ENCODE measurements at places on chromosomes 6 and 20.

GRCh38 chr6:154995254-154996015 is at the start of gene TIAM2:
TIAM2 (plus strand) TSS chr6:154995315; CDS start chr6:155129224, 133,909 bp downstream.
- peak; percentile 45 for DNase-seq

GRCh38 chr6:30263734-30264133 is 50.5 kb upstream of the TRIM26 start:
- no peak for DNase-seq

DNA sequence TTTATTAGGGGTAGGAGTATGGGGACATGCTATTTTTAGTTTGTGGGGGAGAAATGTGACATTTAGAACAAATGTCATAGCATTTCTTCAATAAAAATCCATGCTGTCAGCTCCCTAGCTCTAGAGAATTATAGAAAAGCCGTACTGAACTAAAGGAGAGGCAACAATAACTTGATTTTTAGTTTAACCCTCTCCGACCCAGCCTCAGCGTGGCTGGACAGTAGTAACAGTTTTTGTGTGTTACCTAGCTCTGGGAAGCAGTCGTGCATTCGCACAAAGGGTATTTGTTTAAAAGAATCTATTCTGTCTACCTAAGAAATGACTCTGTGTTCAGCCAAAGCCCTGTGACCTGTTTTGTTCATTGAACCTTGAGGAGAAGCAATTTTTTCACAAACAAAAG is 442.4 kb upstream of the SOX4 start:
- no peak for DNase-seq

DNA sequence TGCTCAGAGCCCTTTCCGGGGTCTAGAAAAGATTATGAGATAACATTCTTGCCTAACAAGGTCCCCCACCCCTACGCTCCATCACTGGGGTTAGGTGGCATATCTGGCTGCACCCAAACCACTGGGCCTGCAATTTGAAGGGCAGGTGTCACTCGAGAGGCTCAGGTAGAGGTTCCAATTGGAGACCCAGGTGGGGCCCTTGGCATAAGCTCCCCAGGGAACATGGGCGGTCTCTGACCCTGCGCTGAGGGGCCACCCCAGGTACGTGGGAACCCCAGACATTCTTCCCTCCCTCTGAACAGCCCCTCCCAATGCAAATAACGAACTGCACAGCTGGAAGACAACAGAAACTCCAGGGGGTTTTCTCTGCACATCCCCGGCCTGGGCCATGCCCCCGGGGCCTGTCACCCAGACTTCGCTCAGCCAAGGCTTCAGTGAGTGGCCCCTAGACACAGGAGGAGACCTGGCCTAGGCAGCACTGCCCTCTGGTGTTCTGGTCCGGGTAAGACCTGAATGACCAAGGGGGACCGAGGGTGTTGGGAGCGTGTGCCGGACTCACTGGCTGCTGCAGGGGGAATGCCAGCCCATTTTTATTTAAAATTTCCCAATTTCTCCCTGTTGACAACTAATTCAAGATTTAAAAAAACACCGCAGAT is 47.5 kb downstream of the DSTN start:
- DNase-seq = peak; percentile 58

DNA sequence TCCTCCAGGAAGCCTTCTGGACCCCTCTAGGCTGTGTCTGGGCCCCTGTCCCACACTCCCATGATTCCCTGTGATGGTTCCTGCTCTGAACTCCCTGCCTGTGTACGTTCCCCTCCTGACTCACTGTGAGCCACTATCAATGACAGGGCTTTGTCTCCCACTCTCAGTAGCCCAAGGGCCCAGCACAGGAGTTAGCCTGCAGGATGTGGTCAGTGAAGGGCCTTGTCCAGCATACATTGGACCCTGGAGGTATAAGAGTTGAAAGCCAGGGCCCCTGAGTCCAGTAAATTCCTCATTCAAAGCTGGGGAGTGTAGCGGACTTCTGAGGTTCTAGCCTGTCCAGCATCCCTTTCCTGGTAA is 19.0 kb downstream of the ZBP1 start:
- DNase-seq = no peak

- no peak for DNase-seq
Observed at GRCh38 chr6:8644306-8644705, 209.0 kb upstream of the SLC35B3 start.

DNA sequence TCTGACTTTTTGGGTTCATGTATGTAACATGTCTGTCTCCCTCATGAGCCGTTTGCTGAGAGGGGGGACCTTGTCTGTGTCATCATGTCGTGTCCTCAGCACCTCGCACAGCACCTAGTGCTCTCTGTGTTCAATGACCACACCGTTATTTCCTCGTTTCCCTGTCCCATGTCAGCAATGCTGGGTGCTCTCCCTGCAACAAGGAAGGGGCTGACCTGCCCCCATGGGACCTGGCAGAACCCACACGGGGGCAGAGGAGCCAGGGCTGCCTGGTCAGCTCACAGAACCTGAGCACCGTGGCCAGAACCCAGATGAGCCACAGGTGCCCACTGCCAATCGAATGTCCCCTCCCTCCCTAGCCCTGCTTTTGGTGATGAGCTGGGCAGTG is 7.3 kb downstream of the ADA start:
- no peak for DNase-seq

- DNase-seq = no peak
Observed at GRCh38 chr20:54848984-54849538, 373.7 kb downstream of the DOK5 start.

- DNase-seq = no peak
Observed at GRCh38 chr6:105015482-105015881, 58.6 kb downstream of the LIN28B start.

DNA sequence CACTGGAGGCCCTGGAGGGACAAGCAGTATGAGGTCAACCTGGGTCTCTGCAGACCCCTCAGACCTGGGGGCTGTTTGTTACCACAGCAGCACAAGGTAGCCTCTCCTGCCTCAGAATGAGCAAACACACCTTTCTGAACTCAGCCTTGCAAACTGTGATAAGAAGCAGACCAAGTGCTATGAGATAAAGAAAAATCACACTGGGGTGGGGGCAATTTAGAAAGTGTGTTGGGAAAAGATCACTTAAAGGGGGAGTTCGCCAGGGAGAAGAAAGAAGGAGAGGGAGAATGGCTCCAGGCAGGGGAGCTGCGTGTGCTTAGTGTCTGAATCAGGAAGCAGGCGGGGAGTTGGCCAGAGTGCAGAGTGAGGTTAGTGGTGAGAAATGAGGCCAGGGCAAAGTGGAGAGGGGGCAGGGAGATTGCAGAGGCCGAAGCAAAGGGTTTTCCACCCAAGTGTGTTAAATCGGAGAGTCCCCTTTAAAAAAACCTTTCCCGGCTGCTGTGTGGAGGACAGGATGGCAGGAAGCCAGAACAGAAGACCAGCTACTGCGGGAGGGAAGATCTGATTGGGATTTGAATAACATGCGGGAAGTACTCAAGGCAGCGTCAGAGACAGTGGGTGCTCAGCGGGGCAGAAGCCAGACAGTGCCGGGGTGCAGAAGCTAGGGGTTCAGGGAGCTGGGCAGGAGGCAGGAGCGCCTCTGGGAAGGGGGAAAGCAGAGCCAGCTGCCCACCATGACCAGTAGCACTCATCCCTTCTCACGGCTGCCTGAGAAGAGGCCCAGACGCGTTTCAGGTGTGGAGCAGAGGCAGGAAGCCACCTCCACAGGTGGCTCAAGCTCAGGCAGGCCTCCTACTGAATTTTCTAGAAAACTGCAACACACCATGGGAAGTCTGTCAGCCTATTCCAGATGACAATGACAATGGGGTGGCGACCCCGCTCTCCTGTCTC is 9.0 kb downstream of the ADA start:
- peak; percentile 78 for DNase-seq

- DNase-seq = no peak
Observed at GRCh38 chr6:151260205-151260604, 20.4 kb downstream of the AKAP12 start.

DNA sequence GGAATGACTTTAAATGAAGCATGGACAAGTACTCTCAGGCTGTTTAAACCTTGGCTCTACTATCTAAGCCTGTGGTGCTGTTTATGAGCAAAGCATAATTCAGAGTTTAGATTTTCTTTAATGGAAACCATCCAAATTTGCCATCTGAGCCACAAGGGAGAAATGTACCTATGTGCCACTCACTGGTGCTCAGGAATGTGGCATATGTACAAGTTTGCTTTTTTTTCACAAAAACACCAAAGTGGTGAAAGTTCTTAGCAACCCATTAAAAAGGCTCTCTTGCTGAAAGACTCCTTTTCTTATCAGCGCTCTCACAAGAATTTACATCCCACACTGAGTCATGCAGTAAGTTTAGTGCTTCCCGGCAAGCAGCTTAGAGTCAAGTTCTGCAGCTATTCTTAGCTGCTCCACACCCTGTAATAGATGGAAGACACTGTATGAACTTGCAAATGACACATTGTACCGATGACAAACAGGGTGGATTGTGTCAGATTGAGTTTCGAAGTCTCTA is 57.3 kb upstream of the MLIP start:
- DNase-seq = peak; percentile 37

GRCh38 chr6:158787395-158787794 is 31.8 kb downstream of the EZR start:
- no peak for DNase-seq

DNA sequence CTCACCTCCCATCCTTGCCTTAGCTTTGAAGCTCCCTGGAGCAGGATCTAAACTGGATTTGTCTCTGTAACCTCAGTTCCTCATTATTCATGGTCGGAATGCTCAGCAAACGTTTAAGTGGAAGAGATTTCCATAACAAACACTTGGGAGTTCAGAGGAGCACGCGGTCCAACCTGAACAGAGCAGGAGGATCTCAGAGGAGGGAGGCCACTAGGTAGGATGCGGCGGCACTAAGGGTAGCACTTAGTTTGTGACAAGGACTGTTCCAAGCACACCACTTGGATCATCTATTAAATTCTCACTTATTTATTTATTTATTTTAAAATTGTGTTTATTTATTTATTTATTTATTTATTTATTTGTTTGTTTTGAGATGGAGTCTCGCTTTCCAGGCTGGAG is 13.3 kb upstream of the CCN5 start:
- DNase-seq = no peak

DNA sequence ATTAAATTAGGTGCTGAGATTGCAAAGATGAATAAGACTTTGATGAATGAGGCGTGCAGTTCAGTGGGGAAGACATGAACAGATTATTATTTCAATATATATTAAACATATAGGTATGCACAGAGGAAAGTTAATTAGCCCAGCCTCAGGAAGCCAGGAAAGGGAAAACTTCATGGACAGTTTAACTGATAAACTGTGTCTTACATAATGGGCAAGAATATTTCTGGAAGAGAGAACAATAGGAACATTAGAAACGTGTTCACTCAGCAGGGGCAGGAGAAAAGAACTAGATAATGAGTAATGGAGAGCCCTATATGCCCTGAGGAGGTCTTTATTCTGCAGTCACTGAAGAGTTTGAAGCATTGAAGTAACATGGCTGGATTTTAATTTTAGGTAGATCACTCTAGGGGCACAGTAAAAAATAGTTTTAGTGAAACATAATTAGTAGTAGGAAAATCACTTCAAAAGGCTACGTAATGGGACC is 23.6 kb downstream of the CEP57L1 start:
- DNase-seq = no peak

DNA sequence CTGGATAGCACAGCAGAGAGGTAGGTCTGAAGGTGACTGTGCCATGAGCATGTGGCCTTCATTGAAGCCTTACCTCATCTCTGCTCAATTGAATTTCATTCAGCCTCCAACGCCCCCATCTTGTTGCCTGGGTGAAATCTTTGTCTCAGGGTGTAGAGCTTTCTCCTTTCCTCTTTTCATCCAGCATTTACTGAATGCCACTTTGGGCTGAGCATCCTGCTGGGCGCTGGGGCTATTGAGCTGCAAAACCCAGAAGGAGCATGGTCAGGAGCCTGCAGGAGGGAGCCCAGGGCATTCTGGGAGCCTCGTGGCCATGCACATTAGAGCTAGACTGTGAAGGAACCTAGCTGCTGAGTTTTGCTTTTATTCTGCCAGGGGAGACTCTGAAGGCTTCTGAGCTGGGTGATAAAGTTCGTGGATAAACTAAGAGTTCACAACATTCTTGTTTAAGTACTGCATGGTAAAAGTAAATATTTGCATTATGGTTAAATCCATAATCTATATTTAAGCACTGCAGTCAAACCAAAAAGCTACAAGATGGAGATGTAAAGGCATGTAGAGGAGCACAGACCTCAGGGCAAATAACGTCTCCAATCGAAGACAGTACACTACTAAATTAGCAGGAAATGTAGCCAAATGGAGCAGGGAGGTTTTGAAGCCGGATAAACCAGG is 13.2 kb upstream of the ASXL1 start:
- no peak for DNase-seq

GRCh38 chr6:158850807-158851115 is 31.6 kb upstream of the EZR start:
- no peak for DNase-seq

GRCh38 chr6:56222499-56222898 is 24.9 kb downstream of the COL21A1 start:
- DNase-seq = no peak

DNA sequence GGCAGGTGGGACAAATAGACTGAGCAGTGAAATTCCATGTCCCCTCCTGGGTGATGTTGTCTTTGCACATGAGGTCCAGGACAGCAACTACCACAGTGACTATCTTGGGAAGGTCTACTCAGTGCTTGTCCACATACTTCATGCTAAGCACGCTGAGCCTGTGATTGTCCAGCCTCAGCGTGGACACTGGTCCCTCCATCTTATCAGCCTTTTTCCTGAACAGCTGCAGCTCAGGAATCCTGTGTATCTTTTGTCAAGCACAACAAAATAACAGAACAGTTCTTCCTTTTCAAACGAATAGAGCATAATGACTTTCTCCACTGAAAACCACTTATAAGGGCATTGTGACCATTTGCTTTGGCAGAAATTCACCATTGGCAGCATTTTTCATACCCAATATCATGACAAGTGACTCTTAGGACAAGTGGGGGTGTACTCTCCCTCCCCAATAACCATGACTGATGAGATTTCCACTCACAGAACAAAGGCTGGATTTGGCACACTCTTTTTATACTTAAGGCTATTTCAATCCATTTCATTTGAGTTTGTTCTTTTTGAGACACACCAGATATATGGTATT is 90.3 kb downstream of the FYN start:
- DNase-seq = no peak

DNA sequence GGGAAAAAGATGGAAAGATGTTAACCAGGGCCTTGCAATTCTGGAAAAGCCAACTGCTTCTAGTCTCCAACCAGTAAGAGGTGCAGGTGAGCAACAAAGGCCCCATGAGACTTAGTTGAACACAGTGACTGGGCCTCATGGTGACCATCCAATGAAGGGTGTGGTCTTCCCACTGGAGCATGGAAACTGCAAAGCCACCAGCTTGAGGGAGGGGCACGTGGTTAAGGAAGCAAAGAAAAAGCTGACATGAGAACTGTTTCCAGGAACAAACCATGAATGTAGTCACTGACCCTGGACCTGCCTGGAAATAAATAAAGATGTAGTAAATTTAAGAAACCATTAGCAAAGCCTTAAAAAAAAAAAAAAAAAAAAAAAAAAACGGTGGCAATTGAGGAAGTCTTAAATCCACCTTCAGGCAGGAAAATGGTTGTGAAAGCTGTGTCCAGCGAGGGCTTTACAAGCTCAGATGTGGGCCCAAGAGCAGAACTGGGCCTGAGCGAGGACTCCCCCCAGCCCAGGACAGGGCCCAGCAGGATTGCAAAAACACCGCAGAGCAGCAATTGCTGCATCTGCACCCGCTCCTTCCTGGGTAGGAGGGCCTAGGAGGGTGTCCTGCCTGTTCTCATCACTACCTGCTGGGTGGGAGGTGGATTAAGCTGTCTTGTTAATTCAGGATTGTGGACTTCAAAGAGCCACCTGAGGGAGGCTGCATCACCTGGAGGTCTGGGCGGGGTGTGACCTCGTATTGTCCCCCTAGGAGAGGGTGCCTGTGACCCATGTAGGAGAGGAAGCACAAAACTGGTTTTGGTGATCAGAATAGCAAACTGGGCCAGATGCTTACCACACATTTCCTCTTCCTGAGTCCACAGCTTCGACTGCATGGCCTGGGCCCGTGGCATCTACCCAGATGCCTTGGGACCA is 10.3 kb downstream of the GFRA4 start:
- no peak for DNase-seq
